ENCODE measurements at places on chromosomes 3 and 15.

DNA sequence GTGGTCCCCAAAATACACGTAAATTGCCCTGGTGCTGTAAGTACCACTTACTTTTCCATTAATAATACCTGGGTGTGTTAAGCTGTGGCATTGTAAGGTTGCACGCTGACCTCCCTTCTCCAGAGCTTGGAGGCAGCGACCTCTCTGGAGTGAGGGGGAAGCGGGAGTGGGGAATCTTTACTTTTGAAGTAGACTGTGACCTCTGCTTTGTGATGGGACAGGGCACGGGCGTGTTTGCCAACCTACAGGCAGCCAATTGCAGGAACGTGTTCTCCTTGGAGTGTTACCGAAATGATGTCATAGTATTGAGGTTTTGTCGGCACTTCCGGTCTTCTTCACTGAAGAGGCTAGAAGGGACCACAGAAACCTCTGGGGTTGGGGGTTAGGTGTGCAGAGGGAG is 227.3 kb upstream of the C2CD4B start:
- no peak for DNase-seq

- no peak for DNase-seq
These were observed 70.8 kb downstream of the EFCAB12 start for GRCh38 chr3:129357616-129358015.

GRCh38 chr3:101244212-101244575 is 76.2 kb downstream of the IMPG2 start:
- DNase-seq: no peak

- no peak for DNase-seq
These were observed 8.1 kb upstream of the ARNT2 start for GRCh38 chr15:80396096-80396495.

DNA sequence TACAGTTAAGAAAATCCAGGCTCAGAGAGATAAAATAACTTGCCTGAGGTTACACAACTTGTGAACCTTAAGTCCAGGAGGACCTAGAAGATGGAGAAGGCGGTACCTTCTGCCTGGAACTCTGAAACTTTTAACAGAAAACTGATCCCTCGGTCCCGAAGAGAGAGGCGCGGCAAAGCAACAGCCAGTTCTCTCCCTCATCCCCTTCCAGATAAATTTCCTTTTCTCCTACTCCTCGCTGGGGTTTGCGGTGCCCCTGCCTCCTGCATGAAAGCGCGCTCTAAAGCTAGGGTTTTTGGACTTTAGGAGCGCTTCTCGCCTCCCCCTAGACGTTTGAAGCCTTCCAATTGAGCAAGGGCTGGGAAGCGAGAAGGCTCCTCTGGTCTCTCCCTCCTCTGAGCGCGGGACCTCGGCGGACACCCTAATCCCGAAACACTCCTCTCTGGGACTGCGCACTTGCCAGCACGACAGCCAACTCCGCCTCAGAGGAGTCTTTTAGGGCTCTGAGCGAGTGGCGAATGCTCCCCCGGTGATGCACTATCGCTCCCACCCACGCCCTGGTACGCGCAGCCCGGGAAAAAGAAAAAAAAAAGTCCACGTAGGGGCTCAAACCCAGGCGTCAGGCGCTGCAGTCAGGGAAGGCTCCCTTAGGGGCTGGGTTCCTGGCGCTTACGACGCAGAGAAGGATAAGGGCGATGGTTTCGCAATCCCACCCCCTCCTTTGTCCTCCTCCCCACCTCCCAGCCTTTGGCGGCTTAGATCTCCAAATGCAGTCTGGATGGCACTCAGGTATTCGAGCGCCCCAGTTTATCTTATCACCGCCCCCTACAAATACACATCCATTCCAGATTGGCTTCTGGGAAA is 7.9 kb upstream of the EOMES start:
- no peak for DNase-seq

GRCh38 chr3:25437953-25438352 is 9.9 kb downstream of the RARB start:
- no peak for DNase-seq

- no peak for DNase-seq
These were observed 201.7 kb downstream of the GAP43 start for GRCh38 chr3:115825046-115825445.
